ENCODE measurements at places on chromosomes 2 and 18.

GRCh38 chr2:193539188-193539587, 1344.5 kb upstream of the TMEFF2 start:
- no peak for DNase-seq

DNA sequence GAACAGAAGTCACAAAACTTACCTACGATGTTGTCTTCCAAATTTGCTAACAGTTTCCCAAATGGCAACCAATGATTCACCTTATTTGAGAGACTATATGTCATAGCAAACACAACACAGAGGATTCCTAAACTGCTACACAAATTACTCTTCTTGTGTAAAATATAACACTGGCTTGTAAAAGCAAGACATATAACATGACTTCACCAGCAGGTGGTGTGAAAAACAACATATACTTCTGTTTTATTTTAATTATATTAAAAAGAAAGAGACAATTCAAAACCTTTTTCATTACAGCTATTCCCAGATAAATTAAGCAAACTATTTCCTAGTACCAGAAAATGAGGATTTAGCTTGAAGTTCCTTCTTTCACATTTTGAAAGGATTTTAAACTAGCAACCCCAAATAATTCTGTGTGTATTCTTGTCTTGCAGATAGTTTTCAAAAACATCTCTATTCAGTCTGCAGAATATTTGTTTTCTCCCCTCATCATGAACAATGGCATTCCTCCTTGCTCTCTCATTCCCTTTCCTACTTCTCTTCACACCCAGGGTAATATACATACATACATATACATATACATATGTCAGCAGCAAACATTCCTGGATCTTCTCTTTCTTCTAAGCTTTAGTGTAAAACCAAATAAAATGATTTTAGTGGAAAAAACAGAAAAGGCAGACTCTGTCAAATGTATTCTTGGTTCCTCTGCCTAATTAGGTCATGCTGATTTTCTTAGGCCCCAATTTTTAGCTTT, 62.1 kb downstream of the SCN3A start:
- DNase-seq = no peak

- DNase-seq = peak; percentile 13
Measured at GRCh38 chr2:32812316-32812715, 134.4 kb upstream of the LTBP1 start.

- DNase-seq = no peak
Measured at GRCh38 chr2:39860538-39860937, 81.5 kb upstream of the THUMPD2 start.

- no peak for DNase-seq
Measured at GRCh38 chr18:62554061-62554815, 31.4 kb downstream of the ZCCHC2 start.

GRCh38 chr18:45464619-45465018, 150.7 kb upstream of the SLC14A2 start:
- DNase-seq = no peak

DNA sequence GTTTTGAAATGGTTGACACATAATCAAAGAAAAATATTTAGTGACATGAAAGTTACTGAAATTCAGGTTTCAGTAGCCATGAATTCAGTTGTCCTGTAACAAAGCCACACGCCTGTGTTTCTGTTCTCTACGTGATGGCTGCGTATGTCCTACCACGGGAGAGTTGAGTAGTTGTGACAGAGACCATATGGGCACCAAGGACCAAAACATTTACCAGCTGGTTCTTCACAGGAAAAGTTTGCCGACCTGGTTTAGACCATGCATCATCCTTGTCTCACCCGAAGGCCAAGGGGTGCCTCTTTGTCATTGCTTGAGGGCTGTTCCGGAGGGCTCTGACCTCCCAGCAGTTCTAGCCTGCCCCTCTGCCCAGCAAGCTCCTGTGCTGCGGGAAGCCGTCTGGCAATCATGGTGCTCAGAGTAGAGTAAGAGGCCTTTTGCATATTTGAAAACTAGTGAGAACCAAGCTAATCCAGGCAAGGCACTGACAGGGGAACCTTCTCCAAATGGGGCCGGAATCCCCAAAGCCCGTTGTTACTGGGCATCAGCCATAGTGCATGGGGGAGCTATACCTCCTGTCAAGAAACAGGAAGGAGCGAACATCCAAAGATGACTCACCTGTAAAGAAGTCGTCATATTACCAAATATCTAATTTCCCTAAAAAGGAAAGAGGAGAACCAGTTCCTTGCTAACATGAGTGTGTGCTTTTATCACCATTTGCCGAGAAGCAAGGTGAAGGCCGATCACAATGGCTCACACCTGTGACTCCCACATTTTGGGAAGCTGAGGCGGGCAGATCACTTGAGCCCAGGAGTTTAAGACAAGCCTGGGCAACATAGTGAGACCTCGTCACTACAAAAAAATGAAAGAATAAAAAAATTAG, 92.6 kb upstream of the RAB12 start:
- DNase-seq = no peak

GRCh38 chr2:58601017-58601416, 359.9 kb upstream of the FANCL start:
- no peak for DNase-seq

- DNase-seq = no peak
Measured at GRCh38 chr2:222952204-222952603, 91.4 kb downstream of the ACSL3 start.

GRCh38 chr2:8300216-8300615, 381.6 kb upstream of the ID2 start:
- DNase-seq = no peak

GRCh38 chr18:26540043-26540628, 8.2 kb downstream of the KCTD1 start:
- DNase-seq = peak; percentile 68

DNA sequence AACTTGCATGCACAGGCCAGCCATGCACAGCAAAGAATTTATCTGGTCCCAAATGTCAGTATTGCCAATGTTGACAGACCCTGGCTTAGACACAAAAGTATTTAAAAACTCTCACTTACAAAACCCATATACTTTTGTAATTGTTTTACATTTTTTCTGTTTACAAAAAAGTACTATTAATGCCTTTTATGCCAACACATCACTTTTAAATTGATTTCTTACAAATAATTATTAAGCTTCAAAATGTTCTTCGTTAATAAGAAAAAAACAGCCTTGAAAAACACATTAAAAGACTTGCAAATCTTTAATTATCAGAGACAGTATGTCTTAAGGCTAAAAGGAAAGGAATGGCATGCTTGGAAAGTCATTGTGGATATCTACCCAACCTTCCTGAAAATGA, 181.3 kb upstream of the TWIST2 start:
- DNase-seq = no peak

DNA sequence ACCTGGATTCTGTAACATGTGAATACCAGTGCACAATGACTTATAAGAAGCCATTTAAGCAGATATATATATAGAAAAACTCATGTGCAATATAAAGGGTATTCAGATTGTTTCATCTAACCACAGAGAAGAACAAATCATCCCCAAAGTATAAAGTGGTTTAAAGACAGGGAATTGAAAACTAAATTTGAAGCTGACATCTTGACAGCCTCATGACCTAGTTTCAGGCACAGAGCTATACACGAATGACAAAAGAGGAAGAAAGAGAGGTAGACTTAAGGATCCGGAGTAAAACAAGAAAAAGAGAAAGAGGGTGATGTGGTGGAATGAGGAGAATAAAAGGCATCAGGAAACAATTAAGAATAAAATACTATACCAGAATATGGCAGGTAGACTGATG, 194.5 kb downstream of the EPHA4 start:
- no peak for DNase-seq

DNA sequence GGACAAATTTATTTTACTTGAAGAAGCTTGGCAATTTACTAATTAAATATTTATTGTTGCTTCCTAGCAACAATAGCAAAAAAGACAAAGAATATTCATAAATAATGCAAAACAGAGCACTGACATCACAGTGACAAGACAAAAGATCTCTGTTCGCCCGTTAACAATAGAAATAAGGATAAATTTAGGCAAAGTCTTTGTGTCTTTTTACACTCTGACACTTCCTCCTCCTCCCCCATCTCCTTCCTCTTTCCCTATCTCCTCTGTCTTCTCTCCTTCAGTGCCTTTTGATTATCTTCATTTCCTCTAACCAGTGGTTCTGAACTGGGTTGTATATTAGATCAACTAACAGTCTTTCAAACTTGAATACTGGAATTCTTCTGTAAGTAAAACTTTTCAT, 808.4 kb downstream of the ERBB4 start:
- DNase-seq = no peak

DNA sequence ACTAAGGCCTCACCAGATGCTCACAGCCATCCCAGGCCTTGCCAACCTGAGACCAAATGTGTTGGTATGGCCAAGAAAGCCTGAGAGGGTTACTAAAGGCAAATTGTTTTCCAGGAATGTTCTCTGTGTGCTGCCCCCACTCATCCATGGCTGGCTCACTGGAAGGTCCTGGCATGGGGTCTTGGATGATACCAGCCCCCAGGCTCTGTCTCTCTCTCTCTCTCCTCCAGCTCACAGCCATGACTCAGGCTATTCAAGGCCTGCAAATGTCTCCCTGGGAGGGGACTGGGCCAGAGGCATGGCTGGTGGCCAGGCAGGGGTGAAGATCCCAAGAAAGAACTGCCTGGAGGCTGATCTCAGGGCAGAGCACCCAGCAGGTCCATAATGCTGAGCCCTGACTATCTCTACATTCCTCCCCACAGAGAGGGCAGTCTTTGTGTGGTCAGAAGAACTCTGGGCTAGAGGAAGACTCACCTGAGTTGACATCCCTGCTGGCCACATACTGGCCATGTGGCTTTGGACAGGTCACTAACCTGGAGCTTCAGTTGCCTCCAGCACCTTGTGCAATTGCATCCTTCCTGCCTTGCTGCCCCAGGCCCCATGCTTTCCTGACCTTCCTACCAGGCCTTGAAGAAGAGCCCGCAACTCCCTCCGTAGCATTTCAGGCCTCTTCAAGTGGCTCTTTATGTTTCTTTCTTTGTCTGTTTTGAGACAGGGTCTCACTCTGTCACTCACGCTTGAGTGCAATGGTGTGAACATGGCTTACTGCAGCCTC, 150.4 kb downstream of the ZFP36L2 start:
- DNase-seq = peak; percentile 74

- no peak for DNase-seq
Measured at GRCh38 chr2:217671871-217672270, 330.9 kb downstream of the TNS1 start.

- peak; percentile 79 for DNase-seq
Measured at GRCh38 chr18:63604791-63605567, 17.8 kb downstream of the SERPINB13 start.

- no peak for DNase-seq
Measured at GRCh38 chr2:98388081-98388480, 41.8 kb downstream of the CNGA3 start.

GRCh38 chr2:239220981-239221396, 179.8 kb downstream of the HDAC4 start:
- no peak for DNase-seq

- DNase-seq = no peak
Measured at GRCh38 chr2:65053199-65053598, 3.0 kb upstream of the CEP68 start.

DNA sequence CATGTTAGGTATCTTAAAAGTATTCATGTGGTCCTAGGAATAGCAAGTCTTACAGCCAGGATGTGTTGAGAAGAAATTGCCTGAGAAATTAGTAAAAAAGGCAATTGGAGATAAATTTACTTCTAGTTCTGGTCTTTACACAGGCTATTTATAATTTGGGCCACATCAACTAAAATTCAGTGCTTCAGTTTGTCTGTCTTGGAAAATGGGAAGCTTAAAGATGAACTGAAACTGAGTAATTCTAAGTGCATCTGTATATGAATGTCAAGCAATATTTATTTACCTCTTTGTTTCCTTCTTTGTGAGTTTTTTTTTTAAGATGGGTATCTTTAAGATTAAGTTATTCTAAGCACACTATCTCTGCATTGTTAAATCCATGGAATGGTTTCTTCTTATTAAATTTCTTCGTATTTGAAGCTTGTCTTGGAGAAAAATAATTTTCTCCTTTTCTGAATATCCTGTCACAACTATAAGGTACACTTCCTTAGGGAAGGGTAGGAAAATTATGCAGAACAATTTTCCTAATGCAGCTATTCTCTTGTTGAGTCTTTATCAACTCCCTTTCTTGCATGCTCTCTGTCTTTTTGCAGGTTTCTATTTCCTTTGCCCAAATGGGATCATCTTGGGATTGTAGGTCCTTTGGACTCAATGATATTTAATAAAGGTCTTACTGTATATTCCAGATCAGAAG, 39.7 kb upstream of the MMADHC start:
- DNase-seq = no peak

GRCh38 chr2:33605056-33605455, 6.0 kb upstream of the FAM98A start:
- no peak for DNase-seq

DNA sequence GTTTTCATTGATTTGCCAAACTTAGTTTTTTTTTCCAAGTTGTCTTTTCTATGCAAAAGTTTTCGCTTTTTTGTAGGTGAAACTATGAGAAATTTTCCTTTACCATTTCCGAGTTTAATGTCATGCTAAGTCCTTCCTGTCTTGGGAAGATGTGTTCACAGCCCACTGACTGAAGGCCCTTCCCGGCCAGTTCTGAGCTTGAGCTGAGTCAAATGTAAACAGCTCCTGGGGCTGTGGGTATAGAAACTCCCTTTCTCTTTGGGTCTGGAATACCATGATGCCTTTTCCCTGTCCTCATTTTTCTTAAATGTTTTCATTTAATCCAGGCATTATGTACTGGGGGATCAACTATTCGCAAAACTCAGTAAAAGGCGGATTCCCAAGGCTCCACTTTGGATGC, 69.8 kb upstream of the IL1R1 start:
- no peak for DNase-seq

GRCh38 chr18:23225503-23225902, 90.2 kb downstream of the CABLES1 start:
- DNase-seq = peak; percentile 86

DNA sequence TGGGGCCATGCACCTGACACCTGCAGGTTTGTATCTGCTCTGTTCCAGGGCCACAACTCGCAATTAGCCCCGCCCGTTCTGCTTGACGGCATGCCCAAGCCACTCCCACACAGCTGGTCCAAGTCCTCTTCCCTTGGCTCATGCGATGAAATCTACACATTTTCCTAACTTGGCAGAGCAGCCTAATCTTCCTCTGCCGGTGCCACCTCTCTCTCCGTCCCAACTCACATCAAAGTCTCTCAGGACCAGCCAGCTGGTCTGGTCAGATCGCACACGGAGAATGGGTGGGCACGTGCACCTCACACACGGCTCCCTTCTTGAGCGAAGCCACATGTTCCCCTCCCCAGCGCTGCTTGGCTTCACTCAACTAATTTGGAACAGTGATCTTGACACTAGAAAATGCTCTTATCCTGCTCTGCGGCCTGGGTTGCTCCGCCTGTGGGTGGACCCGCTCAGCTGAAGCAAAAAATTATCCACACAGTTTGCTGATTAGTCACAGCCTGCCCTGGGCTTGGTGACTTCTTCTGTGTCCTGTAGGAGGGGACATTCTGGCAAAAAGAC, 176.7 kb downstream of the NRP2 start:
- peak; percentile 15 for DNase-seq

All from HFFc6 (cell line).